DMS79 treated with DMSO at 0.1 percent for 48 hours (cell line): ENCODE measurements at places on chromosomes 1 and 21.

DNA sequence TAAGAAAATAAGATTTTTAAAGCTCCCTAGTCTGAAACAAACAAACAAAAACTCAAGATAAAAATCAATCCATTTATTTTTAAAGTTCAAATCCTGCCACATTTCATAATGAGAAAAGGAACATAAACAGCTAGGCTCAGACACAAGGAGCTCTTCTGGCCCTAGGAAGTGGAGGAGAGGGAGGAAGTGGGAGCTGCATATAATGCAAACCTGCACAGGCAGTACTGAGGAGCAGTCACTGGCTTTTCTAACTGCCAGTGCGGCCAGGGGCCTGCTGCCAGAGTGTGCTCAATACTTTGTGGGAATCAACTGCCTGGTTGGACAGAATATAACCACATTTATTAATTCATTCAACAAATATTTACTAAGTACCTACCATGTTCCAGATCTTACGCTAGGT lies 139.8 kb upstream of the SPATA6 start:
- no peak for DNase-seq

DNA sequence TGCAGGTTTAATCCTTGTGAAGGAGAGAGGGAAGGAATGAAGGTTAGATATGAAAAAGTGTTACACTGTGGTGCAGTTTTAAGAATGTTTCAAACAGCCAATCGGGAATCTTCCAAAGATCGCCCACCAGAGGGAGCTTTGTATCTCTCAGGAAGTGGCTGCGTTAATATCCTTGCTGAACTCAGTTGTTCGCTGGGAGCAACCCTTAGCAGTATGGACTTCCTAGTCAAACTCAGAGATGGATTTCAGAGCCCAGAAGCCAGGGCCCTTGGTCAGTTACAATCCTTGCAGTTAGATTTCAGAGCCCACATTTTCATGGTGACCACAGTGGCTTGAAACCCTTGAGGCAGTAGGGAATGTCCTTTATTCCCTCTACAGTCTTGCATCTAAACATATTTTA lies 136.2 kb downstream of the NTNG1 start:
- DNase-seq: no peak

DNA sequence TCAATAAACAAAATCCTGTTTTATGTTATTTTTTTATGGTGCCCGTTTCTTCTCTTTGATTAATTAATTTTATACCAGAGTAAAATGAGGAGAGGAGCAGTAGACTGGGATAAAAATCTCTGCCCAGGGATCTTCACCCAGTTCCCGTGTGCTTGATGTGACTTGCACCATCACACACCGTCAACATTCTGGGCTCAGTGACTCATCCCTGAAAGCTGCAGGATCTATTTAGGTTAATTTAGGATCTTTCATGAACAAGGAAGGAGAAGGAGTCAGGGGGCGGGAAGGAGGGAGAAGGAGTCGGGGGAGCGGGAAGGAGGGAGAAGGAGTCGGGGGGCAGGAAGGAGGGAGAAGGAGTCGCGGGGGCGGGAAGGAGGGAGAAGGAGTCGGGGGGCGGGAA lies 182.4 kb downstream of the SMYD3 start:
- no peak for DNase-seq

GRCh38 chr1:231233735-231234417 lies 7.1 kb upstream of the GNPAT start:
- no peak for DNase-seq

- peak; percentile 70 for DNase-seq
Measured at GRCh38 chr1:109624201-109625010, 4.8 kb downstream of the AMPD2 start.

DNA sequence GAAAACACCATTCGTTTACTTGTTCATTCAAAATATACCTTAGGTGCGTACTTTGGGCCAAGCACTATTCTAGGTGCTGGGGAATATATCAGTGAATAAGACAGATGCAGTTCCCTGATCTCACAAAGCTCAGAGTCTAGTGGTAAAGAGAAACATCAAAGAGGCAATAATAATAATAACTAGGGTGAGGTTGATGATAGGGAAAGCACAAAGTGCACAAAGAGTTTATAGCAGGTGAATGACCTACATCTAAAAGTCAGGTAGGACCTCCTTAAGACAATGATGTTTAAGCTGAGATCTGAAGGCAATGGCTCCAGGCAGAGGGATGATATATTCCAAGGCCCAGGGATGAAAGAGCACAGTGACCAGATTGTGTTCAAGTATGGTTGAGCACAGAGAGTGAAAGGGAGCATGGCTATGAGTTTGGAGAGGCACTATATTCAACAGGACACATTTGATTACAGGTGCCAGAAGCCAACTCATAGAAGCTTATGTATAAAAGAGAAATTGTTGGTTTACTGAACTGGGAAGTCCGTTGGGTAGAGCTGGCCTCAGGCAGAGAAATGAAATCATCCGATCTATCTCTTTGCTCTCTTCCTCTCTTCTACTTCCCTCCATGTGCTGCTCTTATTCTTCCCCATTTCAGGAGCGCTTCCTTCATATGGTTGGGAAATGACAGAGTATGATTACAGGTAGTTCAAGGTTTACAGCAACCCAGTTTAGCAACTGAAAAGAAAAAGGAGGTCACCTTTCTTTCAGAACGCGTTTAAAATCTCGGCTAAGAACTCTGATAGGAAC lies 23.0 kb upstream of the CCT8 start:
- DNase-seq: no peak

DNA sequence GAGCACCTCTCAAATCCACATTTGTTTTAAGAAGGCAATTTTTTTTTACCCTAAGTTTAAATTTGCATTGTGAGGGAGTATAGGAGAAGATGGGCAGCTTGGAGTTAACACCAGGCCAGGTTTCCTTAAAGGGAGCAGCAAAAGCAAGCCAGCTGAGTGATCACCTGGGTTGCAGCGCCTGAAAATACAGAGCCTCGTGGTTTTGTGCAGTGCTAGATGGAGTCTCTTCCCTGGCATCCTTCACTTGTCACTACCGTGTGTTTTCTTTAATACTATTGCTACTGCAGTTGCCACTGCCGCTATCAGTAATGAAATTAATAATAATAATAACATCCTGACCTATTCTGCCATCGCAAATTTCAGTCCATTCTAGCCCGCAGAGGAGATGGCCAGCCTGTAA lies 35.2 kb upstream of the VAV3 start:
- DNase-seq: peak; percentile 19

DNA sequence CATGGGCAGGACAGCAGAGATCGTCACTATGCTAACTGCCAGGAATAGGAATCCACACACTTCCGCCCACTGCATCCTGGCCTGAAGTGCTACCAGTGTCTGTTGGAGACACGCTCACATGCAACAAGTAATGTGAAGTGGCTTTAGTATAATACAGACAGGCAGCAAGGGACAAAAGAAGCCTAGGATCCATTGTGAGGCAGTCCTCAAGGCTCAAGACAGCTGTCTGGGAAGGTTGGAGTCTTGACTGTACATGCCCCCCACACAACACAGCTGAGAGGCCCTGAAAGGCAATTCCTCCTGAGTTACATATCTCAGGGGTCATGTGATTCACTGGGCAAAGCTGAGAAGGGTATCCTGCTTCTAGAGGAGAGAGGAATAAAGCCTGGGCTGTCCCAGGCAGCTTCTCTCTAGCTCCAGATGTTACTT lies 39.9 kb upstream of the CD1D start:
- no peak for DNase-seq

GRCh38 chr1:36323636-36324352 lies at the start of gene EVA1B:
TSS of gene EVA1B (minus strand) at chr1:36323645. CDS start at chr1:36323037, 608 bp downstream.
- DNase-seq: peak; percentile 13

DNA sequence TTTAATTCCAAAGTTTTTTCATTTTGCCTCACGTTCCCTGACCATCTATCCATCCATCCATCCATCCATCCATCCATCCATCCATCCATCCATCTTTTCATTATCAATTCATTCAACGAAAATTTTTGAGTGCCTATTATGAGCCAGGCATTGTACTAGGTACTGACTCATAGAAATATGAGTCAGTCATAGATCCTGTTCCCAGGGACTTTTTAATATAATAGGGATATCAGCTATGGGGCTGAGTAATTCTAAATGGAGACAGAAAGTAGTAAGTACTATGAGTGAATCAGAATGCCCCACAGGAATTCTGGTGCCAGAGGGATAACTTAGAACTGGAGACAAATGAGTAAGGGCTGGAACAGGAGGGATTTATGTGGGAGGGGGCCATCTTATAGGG lies 49.8 kb upstream of the GNG12 start:
- no peak for DNase-seq

DNA sequence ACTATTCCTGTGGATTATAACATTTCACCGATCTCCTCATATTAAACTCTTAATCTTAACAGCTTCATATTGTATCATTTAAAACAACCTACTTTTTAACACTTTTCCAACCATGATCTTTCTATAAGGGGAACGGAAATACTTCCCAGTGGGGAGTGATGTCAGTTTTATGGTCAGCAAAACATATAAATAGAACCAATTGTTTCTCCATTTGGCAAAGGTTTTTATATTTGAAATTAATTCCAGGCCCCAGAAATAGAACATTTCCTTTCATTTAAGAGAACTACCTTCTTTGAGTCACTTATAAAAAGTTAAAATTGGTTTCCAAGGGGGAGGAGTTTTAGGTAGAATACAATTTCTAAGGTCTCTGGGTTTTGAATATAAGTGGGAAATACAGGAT lies 189.6 kb downstream of the TGFBR3 start:
- no peak for DNase-seq

DNA sequence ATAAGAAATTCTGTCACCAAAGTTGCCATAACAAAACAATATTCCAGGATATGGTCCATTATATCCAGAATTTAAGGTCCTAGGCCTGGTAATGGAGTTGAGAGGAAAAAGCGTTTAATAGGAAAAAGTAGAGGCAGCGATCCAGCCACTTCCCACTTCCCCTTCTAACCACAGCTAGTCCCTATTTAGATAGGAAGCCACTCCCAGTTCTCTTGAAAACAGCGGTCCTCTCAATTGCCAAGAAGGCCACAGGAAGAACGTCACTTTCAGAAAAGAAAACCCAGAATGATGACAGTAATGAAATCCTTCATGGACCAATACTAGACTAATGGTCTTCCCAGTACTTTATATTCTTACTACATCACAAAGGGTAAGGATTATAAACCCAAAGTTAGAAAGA lies 38.6 kb downstream of the ABL2 start:
- DNase-seq: no peak

GRCh38 chr1:183996396-183996795 lies 41.1 kb downstream of the COLGALT2 start:
- DNase-seq: no peak

DNA sequence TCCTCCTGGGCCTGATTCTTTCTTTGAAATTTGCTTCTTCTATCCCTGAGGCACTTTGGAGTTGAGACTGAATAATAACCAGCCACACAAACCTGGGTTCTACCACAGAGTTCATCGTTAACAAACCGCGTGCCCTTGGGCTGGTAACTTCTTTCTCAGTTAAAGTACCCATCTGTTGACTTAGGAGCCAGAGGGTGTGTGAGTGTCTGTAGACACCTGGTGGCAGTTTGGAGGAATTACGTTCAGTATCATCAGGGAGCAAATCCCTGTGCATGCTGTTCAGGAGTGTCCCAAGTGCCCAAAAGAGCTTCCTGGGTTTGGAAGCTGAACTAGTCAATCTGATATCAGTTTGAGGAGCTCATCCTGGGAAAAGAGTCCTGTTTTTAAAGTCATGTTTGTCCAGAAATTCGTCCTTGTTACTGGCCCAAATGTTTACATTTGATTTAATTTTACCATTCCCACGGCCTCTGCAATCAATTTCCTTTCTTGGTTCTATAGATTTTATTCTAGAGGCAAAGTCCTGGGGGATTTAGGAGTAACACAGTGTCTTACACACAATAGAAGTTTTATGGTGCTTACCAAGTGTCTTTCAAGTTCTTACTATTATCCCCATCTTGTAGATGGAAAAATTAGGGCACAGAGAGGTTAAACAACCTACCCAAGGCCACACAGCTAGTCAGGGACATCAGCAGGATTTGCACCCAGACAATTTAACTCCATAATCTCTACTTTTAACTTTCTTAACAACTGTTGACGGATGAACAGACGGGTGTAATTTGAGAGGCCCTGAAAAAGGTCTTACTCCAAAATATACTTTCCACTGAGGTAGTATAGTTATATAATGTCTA lies 26.7 kb upstream of the RPTN start:
- peak; percentile 27 for DNase-seq

DNA sequence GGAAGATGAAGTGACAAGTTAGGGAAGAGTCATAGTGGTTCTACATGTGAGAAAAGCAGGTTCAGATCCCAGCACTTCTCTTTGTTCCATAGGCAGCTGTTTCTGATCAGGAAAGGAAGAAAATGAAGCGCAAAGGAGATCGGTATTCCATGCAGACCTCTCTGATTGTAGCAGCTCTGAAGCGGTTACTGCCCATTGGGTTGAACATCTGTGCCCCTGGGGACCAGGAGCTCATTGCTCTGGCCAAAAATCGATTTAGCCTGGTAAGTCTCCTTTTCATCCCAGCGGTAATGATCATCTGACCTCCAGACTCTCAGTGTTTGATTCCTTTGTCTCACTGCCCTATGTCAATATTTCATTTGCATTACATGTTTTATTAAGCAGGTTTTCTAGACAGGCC lies 173.6 kb downstream of the ZP4 start:
- DNase-seq: no peak

DNA sequence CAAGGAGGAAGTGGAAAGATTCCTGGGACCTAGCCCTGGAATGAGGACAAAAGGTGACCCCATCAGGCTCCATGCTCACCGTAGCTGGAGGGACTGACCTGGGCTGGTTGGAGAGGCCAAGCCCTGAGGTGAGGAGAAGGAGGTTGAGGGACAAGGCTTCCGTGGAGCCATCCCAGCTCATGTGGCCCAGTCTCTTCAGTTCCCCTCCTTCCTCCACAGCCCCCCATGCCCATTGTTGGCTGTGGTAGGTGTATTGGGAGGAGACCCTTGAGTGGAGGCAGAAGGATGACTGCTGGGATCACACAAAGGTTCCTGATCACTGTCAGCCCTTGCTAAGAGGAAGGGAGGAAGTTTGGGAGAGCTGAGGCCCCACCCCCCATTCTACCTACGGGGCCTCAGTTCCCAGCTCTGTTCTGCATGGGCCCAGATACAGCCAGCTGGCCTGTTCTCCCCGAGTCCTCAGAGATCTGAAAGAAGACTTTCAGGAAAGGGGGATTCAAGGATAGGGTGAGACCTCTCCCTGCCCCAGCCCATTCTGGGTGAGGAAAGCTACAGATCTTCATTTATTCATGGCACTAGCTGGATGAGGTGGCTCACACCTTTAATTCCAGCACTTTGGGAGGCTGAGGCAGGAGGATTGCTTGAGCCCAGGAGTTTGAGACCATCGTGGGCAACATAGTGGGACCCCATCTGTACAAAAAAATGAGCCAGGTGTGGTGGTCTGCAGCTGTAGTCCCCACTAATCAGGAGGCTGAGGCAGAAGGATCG lies 17.3 kb downstream of the RHBG start:
- DNase-seq: no peak

- no peak for DNase-seq
Measured at GRCh38 chr1:9047019-9047418, 20.8 kb upstream of the SLC2A7 start.

GRCh38 chr1:187270256-187270655 lies 441.5 kb downstream of the PLA2G4A start:
- no peak for DNase-seq
